Activated CD4-positive, alpha-beta T cell treated with anti-CD3 and anti-CD28 coated beads, Interleukin-2, Interleukin-6, amounts not matched to agents 100 ng/mL and 50 ng/mL, durations not matched to agents 16 hours and 8 hours (primary cell): ENCODE measurements at places on chromosomes 16 and 17.

- DNase-seq: no peak
Measured at GRCh38 chr16:12173121-12173520, 196.6 kb downstream of the SNX29 start.

GRCh38 chr16:86120201-86121192 lies 221.5 kb downstream of the IRF8 start:
- no peak for DNase-seq

GRCh38 chr16:57591870-57592485 lies 36.5 kb upstream of the ADGRG1 start:
- DNase-seq: no peak

GRCh38 chr17:53313746-53314145 lies 509.0 kb upstream of the KIF2B start:
- no peak for DNase-seq

DNA sequence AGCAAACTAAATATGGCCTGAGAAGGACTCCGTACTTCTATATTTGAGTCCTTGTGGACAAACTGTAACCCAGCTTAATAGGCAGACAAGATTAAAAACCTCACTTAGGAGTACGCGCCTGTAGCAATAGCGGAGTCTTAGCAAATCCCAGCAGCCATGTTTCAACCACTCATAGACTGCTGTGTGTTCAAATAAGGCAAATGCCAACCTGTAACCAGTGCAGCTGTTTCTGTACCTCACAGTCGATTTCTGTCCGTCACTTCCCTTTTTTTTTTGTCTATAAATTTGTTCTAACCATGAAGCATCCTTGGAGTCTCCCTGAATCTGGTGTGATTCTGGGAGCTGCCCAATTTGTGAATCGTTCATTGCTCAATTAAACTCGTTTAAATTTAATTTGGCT lies 30.2 kb downstream of the TANC2 start:
- DNase-seq: no peak

- DNase-seq: no peak
Measured at GRCh38 chr16:51151435-51151960, 428 bp upstream of the SALL1 start.
